Colonic mucosa (tissue), 4 donors: ENCODE measurements at places on chromosomes 3 and 15. TPM values are rescaled to one million over a fixed set of nuclear protein-coding genes. Genes with fewer than 3 reads are reported as not detected.

DNA sequence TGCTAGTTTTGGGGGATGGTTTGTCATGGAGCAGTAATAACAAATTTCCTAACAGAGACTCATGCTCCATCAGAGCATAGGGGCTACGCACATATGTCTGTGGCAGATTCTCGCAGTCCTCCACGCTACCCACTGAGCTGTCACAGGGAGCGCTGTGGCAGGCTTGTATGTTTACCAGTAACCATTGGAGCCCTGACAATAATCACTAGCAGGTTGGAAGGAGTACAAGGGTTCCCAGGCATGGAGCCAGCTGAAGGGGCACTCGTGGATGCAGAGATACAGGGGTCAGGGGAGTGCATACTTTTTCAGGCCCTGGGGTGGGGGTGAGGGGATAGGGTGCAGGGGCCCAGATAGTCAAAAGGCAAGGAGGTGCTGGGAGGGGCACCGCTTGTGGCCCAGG lies 7.9 kb upstream of the GP9 start:
- H3K4me3 ChIP-seq, result no peak overlapping the region
- no peaks in the 10 kb centered on the region for H3K27me3 ChIP-seq
- H3K36me3 ChIP-seq, result no peaks in the 10 kb centered on the region

DNA sequence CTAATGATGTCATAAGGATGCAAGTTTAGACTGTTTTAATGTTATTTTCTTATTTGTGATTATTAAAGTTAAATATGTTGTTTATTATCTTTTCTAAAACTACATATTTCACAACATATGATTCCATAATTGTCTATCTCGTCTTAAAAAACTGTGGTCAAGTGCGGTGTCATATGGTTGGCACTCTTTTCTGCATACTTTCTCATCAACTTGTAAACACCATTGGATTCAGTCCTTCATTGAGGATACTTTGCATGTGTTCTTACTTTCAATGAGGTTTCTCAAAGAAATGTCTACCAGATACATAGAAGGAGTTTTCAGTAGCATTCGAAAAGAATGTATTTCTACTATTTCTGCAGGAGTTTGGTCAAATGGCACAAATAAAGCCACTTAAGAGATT lies 22.0 kb upstream of the ALPK3 start:
- no peaks in the 10 kb centered on the region for H3K4me1 ChIP-seq
- no peaks in the 10 kb centered on the region for H3K27me3 ChIP-seq
- H3K36me3 ChIP-seq, result peaks cover 26% of the 10 kb centered on the region

DNA sequence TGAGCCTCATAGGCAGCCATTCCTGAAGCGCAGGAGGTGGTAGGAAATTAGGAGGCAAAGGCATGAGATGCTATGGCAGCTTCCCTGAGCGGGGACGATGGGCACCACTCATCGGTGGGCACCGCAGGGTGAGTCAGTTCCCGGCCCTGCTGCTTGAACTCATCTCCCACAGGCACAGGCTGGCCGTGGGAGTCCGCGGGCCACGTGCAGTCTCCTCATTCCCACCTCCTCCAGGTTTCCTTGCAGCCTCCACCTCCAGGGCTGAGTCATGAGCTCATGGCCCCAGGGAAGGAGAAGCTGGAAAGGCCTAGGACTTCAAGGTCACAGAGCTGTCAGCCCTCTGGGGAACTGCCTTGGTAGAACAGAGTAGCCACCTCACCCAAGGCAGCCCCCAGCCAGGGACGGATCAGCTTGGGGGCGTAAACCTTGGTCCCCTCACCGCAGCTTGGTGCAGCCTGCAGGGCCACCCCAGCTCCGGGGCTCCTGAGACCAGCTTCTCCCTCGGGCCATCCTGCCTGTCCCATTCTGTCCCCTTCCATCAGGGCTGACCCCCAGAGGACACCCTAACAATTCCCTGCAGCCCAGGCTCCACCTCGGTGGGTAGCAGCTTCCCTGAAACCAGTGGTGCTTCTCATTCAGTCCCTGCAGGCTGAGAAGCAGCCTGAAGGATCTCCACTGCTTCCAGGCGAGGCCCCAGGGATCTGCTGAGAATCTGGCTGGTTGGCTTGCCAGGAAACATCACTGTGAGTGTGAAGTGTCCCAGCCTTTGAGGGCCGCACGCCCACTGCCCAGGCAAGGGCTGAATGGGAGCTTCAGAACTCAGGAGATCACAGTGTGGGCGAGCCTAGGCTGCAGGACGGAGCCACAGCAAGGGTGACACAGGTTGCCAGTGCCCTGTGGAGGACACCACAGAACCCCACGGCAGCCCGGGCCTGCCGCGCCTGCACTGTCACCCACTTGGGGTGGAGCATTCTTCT lies 150.7 kb upstream of the MEF2A start:
- H3K36me3 ChIP-seq, result no peaks in the 10 kb centered on the region
- H3K4me1 ChIP-seq, result no peaks in the 10 kb centered on the region
- H3K4me3 ChIP-seq, result no peak overlapping the region
- no peak overlapping the region for H3K27ac ChIP-seq
- peak; percentile 10 for DNase-seq

DNA sequence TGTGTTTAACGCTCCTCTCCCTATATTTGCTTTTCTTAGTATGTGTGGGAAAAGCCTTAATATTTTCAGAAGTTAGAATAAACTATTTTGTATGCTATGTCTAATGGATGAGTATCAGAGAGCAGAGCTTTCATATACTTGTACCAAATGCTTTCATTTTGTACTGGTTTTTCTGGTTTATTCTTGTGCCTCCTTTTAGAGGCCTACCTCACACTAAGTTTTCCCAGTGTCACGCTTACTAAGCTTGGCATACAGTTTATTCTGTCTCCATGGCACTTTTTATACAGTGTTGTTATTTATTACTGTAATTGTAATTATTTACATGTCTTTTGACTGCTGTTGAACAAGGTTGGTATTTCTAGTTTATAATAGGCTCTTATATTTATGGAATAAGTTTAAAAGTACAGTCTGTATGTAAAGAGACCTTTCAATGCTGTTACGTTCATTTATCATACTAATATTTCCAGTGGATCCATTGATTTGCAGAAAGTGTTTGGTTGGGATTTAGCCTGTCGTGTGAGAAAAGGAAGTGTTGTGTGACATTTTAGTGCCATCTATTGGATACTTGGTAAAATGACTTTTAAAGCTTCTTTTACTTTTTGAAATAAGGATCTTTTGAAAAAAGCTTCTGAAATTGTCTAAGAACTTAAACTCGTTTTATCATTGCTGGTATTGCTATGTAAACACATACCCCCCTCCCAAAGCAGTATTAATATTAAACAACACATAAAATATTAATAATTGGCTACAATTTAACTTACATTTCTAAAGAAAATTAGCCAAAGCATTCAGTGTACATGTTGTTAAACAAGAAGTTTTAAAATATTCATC lies 5.2 kb upstream of the EBLN2 start:
- no peak overlapping the region for H3K27ac ChIP-seq
- no peak for DNase-seq
- H3K4me3 ChIP-seq, result no peak overlapping the region
- peaks cover 8% of the 10 kb centered on the region for H3K4me1 ChIP-seq
- H3K27me3 ChIP-seq, result no peaks in the 10 kb centered on the region

HGD gene
- 37.6 TPM for total RNA-seq

RHCG gene
- 0.48 TPM for total RNA-seq

MCTP2 gene
- total RNA-seq, result 56.4 TPM
